Spinal cord (tissue), 10 donors: ENCODE measurements at places on chromosomes 2 and 18. TPM values are rescaled to one million over a fixed set of nuclear protein-coding genes. Genes with fewer than 3 reads are reported as not detected.

The UGT1A8 gene
- not detected for total RNA-seq

The ALPP gene
- total RNA-seq: not detected

The SIX3 gene
- not detected for total RNA-seq

The BUB1 gene
- 15.6 TPM for total RNA-seq

- H3K4me3 ChIP-seq: no peak overlapping the region
- no peaks in the 10 kb centered on the region for H3K36me3 ChIP-seq
- H3K4me1 ChIP-seq: no peaks in the 10 kb centered on the region
- DNase-seq: no peak
- H3K27me3 ChIP-seq: no peaks in the 10 kb centered on the region
- H3K27ac ChIP-seq: no peak overlapping the region
Observed at GRCh38 chr2:102094917-102095316, 47.6 kb upstream of the IL1R1 start.

DNA sequence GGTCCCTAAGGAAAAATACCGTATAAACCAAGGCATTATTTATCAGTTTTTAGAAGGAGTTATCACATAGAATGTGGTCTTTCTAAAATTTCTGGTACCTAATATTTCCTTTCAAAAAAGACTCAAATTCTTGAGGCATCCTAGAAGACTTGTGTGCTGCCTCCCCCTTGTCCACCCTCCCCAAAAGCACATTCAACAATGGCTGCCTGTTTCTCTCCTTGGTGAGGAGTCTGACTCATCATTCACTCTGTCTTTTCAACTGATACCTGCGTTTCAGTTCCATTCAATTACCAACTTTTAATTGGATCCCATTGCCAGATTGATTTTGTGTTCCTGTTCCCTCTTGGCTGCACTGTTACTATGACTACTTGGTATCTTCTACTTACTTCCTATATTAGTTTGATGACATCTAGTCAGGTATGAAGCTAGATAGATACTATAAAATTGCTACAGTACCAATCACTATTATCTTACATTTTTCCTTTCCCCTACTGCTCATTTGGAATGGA is 72.9 kb downstream of the XRCC5 start:
- H3K36me3 ChIP-seq: peaks cover 15% of the 10 kb centered on the region
- H3K27me3 ChIP-seq: no peaks in the 10 kb centered on the region
- peak; percentile 65 for DNase-seq
- H3K4me3 ChIP-seq: no peak overlapping the region

- peaks cover 10% of the 10 kb centered on the region for H3K36me3 ChIP-seq
- no peaks in the 10 kb centered on the region for H3K27me3 ChIP-seq
- H3K4me1 ChIP-seq: no peaks in the 10 kb centered on the region
- no peak for DNase-seq
Observed at GRCh38 chr2:203286532-203286931, 41.7 kb upstream of the ABI2 start.

- H3K36me3 ChIP-seq: no peaks in the 10 kb centered on the region
- H3K4me3 ChIP-seq: no peak overlapping the region
- H3K4me1 ChIP-seq: no peaks in the 10 kb centered on the region
Observed at GRCh38 chr18:50143886-50144285, 51.1 kb downstream of the MYO5B start.

GRCh38 chr2:2708575-2709430 is 377.7 kb upstream of the MYT1L start:
- no peaks in the 10 kb centered on the region for H3K27me3 ChIP-seq
- no peak overlapping the region for H3K4me3 ChIP-seq
- no peak for DNase-seq
- no peaks in the 10 kb centered on the region for H3K36me3 ChIP-seq
- no peak overlapping the region for H3K27ac ChIP-seq
- peaks cover 52% of the 10 kb centered on the region for H3K4me1 ChIP-seq

DNA sequence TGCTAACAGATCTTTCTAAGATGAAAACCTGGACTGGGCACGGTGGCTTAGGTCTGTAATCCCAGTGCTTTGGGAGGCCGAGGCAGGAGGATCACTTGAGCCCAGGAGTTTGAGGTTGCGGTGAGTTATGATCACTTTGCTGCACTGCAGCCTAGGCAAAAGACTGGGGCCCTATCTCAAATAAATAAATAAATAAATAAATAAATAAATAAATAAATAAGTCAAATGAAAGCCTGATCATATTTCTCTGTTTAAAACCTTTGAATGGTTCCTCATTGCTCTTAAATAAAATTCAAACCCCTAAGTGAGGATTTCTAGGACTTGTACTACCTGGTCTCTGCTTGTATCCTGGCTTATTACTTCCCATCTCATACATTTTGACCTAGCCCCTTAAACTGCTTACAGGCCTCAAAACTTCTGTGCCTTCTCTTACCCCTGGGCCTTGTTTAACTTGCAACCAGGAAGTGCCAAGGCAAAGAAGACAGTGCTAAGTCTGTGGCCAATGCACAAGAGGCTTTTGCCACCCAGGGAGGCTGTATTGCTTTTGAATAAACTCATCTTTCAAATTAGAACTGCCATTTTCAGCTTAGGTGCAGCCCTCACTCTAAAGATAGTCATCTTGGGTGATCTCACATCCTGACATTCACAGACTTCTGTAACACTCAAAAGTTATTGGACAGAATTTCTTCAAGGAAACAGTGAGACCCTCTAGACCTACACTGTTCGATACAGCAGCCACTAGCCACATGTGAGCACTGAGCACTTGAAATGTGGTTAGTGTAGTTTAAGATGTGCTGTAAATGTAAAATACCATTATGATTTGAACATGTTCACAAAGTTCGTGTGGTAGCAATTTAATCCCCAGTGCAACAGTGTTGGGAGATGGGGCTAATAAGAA is 73.7 kb downstream of the POLE4 start:
- no peak overlapping the region for H3K4me3 ChIP-seq
- H3K27ac ChIP-seq: no peak overlapping the region
- H3K4me1 ChIP-seq: no peaks in the 10 kb centered on the region
- no peaks in the 10 kb centered on the region for H3K36me3 ChIP-seq
- H3K27me3 ChIP-seq: no peaks in the 10 kb centered on the region

DNA sequence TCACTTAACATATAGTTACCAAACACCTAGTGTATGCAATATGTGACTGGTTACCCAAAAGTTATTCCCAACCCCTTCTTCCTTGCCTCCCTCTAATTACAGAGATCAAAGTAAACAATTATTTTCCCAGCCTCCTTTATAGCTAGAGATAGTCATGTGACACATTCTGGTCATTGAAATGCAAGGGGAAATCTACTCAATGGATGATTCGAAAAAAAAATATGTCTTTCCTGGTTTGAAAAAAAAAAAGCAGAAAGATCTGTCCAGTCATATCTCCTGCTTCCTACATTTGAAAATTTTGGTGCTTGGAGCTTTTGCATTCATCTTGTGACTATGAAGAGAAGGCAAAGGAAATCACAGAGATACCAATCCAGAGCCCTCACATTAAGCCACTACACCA is 27.6 kb upstream of the UGP2 start:
- H3K4me1 ChIP-seq: no peaks in the 10 kb centered on the region
- DNase-seq: no peak

DNA sequence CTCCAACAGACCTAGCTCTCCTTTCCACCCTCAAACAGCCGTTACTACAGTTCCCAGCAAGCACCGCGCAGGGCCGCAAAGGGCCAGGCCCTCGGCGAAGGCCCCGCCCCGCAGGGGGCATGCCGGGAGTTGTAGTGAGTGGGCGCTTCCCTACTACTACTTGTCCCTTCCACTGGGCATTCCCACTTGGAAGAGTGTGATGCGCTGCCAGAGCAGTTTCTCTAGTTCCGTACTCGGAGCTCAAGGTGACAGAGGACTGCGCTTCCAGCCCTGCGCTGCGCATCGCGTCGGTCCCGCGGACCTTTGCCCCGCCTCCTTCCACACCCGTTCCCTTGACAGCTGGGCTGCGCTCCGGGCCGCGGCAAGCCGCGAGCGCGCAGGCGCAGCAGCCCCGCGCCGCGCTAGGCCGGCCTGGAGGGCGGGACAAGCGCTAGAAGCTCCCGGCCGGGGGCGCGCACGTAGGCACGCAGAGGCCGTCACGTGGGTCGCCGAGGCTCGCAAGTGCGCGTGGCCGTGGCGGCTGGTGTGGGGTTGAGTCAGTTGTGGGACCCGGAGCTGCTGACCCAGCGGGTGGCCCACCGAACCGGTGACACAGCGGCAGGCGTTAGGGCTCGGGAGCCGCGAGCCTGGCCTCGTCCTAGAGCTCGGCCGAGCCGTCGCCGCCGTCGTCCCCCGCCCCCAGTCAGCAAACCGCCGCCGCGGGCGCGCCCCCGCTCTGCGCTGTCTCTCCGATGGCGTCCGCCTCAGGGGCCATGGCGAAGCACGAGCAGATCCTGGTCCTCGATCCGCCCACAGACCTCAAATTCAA is at the start of gene VAPA:
TSS of gene VAPA (plus strand) at position 491 of the 808 bp plus-strand sequence. CDS start at position 732, 241 bp downstream.
- peak; percentile 94 for DNase-seq
- H3K4me1 ChIP-seq: peaks cover 6% of the 10 kb centered on the region
- H3K27me3 ChIP-seq: no peaks in the 10 kb centered on the region
